ENCODE measurements at places on chromosomes 12 and 14.
A peak's percentile ranks its signal among the peaks of the same experiment; 100 is the strongest.

DNA sequence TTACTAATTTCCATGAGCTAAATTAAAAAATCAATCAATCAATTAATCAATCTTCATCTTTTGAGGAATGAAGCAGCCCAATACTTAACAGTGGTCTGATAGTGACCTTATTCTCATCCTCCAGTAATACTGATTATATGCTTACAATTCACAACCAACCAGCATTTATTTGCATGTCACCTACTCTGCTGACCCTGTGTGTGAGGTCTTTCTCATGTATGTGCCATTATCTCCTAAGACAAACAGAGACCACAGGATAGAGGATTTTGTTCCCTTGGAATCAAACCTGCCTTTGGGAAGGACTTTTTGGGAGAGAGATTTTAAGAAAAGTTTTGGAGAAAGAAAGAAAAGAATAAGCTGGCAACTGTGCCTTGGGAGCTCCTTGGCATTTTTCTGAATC is 197.2 kb downstream of the NRXN3 start:
- no peak for DNase-seq

DNA sequence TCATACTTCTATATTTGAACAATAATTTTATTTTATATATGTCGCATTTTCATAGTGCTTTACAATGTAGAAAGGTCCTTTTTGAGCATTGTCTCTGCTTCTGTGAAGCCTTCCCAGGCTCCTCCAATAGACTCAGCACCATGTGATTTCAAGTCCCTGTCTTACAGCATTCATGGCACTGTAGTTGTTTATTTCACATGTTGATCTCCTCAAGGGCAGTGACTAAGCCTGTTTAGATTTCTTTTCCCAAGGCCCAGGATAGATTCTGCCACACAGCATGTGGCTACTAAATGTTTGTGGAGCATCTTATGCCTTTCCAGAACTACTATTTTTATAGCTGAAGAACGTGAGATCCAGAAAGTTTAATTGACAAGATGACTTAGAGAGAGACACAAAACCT is 391.7 kb downstream of the TMEM117 start:
- peak; percentile 5 for DNase-seq

DNA sequence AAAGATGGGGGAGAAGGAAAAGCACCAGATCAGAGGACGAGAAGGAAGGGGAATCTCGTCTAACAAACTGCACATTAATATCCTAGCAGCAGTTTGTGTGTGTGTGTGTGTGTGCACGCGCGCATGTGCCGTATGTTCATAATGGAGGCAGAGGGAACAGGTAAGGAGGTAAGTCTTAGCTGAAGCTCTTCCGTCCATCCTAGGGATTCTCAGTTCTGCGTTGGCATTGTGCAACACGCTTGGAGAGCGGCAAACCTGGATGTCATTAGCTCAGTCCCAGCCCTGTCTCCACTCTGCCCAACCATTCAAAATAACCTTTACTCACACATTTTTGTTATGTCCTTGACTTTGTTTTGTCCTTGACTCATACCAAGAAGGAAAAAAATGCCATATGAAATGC is 1.6 kb upstream of the C1R start:
- peak; percentile 83 for DNase-seq

GRCh38 chr14:68146818-68147217 is 327.2 kb downstream of the RAD51B start:
- DNase-seq: peak; percentile 96

GRCh38 chr14:23057757-23058653 is 685 bp upstream of the CDH24 start:
- DNase-seq: peak; percentile 89

- DNase-seq: peak; percentile 13
Measured at GRCh38 chr14:92693998-92694795, 54.2 kb downstream of the LGMN start.

GRCh38 chr12:110001596-110001995 is 2.4 kb downstream of the ANKRD13A start:
- peak; percentile 94 for DNase-seq

- DNase-seq: peak; percentile 25
Measured at GRCh38 chr14:59754256-59754655, 116.3 kb downstream of the RTN1 start.

- no peak for DNase-seq
Measured at GRCh38 chr14:100004392-100004791, 60.8 kb upstream of the EVL start.

GRCh38 chr14:72808564-72808963 is 85.3 kb downstream of the DPF3 start:
- no peak for DNase-seq

DNA sequence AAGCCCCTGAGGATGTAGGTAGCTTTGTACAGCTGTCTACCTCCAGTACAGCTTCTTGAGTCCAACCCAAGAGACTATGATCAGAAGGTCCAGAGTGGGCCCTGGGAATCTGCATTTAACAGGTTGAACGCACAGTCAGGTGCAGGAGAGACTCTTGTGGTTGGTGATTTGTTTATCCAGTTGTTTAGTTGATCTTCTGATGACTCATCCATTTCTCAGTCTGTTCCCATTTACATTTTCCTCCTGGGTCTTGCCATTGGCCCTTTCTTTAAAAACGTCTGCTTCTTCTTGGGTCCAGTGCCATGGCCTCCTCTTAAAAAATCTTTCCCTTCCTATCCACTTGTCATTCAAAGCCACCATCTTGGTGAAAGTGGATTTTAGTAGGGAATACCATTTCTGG is 734.2 kb downstream of the MED13L start:
- DNase-seq: peak; percentile 13

DNA sequence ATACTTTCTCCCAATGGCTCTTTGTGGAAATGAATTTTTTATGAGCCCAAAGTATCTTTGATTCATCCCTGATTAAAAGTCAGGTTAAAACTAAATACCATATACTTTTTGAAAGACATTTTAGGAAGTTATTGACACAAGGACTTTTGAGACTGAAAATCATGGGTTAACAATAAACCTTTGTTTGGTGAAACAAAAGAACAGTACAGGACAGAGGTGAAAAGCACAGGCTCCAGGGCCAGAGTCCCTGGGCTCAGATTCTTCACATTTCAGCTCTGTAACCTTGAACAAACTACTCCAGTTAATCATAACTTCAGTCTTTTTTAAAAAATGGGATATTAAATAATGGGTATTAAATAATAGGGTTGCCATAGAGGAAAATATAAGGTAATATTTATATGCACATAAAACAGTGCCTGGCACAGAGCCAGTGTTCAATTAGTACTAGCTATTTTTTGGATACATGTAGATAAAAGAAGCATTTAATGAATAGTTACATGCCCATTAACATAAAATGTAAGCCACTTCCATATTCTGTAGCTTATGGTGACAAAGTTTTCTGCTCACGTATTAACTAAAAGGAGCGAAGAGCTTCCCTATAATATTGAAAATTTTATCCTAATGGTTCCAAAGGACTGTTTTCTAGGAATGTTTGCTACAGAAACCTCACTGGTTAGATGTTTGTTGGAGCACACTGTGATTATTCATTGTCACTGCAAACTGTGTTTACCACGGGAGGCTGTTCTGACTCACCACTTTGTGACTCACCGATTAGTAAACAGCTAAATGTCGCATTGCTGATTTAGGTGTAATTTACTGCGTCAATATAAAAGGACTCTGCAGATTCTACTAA is 255.4 kb downstream of the DAD1 start:
- peak; percentile 85 for DNase-seq

GRCh38 chr12:66206141-66206540 is 17.1 kb downstream of the IRAK3 start:
- no peak for DNase-seq

DNA sequence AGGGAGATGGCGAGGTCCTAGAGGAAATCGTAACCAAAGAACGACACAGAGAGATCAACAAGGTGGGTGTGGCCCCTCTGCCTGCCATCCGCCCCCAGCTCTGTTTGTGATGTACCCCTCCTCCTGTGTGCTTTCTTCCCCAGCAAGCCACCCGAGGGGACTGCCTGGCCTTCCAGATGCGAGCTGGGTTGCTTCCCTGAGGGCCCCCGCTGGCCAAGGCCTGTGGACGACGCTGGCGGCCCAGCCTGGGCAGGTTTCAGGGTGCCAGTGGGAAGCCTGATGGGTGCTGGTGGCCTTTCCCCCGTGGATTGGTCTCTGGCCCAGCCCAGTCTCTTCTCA is 2.0 kb downstream of the ARL6IP4 start:
- no peak for DNase-seq

- no peak for DNase-seq
Measured at GRCh38 chr12:110015132-110015531, 15.9 kb downstream of the ANKRD13A start.

DNA sequence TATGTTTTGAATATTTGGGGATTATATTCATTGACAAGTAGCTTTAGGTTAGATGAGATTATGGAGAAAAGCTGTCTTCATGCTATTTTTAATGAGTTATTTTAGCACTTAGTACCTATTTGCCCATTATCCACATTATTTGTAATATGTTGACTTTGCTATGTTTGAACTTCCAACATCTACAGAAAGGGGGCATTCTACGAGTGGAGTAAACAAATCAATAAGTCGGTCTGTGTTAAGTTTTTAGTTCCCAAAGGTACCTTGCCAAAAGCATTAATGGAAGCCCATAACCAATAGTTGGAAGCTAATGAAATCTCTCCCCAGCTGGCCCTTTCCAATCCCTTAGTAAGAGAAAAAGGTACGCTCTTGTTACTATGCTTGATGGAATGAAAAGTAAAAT is 250.0 kb upstream of the E2F7 start:
- DNase-seq: no peak

DNA sequence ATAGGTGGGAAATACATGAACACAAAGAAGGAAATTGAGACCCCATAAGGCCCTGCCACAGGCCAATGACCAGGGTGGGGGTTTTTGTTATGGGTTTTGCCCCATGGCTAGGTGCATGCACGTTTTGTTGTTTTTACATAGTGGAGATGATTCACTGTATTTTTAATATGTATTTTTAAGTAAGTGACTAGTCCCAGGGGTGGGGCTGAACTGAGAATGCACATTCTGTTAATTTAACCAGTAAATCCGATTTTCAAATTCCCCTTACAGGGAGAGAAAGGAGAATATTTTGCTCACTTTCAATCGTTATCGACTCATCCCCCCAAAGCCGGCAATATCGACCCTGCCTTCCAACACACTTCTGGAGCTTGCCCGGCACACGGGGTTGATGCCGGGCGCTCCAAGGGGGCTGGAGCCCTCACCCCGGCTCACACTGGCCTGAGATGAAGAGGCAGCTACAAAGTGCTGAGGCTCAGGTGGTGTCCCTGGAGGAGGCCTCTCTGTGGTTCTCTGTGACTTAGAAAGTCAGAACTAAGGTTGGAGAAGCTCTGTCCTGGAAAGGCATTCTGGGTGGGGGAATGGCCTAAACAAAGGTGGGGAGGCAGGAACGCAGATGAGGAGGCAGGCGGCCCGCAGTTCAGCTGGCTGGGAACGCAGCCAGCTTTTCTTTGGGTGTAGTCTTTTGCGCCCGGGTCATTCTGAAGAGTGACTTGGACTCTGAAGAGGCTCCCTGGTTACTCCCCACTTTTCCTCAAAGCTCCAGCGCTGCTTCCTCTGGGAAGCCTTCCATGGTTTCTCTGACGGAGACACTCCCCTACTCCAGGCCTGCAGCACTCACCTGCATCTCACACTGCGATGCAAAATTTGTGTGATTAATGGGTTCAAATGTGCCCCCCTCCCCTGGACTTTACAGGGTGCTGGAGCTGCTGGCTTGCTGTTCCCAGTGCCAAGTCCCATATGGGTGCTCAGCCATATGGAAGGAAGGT is 50.7 kb upstream of the DLK1 start:
- DNase-seq: peak; percentile 45

- no peak for DNase-seq
Measured at GRCh38 chr14:96109596-96110355, 70.6 kb downstream of the C14orf132 start.

DNA sequence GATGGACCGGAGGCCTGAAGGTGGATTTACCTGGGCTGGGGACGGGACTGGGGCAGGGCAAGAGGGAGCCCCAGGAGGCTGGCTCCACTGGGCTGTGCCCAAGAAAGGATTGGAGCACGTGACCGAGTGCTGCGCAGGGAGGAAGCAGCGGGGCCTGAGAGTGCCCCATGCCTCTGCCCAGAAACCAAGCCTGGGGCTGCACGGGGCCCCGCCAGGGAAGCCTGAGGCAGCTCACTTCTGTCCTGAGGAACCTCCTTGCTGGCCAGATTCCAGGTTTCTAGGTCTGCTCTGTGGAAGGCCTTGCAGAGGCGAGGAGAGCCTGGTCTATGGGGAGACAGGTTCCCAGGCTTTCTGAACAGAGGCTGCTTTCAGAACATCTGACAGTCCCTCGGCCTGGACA is 10.4 kb downstream of the NGB start:
- no peak for DNase-seq

GRCh38 chr12:21949036-21949435 is 7.8 kb upstream of the ABCC9 start:
- no peak for DNase-seq

DNA sequence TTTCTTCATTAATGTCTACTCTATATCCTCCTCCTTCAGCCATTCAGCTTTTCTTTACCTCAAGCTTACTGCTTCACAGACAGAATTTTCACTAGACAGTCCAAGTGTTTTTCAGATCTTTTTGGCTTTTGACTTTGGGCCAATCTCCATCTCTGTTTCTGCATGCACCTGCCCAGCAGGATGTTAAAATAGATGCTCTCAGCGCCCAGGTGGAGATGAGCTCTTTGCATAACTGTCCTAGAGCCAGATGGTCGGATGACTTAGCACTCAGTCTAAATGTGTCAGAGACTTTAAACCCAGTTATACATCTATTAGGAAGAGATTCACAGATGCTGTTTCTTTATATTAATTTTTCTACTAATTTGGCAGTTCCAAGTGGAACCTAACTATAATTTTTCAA is 80.3 kb upstream of the SSTR1 start:
- no peak for DNase-seq
